ENCODE measurements at places on chromosomes 2 and 18.

DNA sequence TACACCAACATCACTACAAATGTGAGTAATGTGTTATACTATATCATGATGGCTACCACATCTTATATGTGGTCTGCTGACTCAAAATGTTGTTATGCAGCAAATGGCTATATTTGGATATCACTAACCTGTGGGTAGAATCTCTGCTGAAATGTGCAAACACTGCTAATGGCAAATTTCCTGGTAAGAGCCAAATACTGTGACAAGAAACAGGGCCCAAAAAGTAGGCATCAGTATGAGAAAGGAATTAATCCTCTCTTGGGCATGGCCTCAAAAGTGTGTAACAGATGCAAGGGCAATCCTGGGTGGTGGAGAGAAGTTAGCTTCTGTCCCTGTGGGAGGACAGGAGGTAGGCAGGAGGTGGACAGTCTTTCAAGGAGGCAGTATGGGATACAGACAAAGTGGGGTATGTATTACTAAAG is 13.3 kb downstream of the ATF2 start:
- no peaks in the 10 kb centered on the region for H3K27me3 ChIP-seq
- DNase-seq: no peak
- H3K4me1 ChIP-seq: peaks cover 2% of the 10 kb centered on the region
- H3K36me3 ChIP-seq: no peaks in the 10 kb centered on the region

GRCh38 chr2:241877989-241878970 is 8.8 kb downstream of the RTP5 start:
- no peak overlapping the region for H3K27ac ChIP-seq
- peaks cover 21% of the 10 kb centered on the region for H3K4me1 ChIP-seq

GRCh38 chr2:174122185-174122584 is 126.1 kb downstream of the OLA1 start:
- H3K4me3 ChIP-seq: no peak overlapping the region
- H3K27me3 ChIP-seq: no peaks in the 10 kb centered on the region
- peaks cover 92% of the 10 kb centered on the region for H3K4me1 ChIP-seq

GRCh38 chr2:18825838-18826237 is 236.5 kb upstream of the NT5C1B start:
- H3K4me1 ChIP-seq: no peaks in the 10 kb centered on the region
- no peaks in the 10 kb centered on the region for H3K27me3 ChIP-seq
- H3K4me3 ChIP-seq: no peak overlapping the region
- no peak overlapping the region for H3K27ac ChIP-seq
- H3K36me3 ChIP-seq: no peaks in the 10 kb centered on the region

DNA sequence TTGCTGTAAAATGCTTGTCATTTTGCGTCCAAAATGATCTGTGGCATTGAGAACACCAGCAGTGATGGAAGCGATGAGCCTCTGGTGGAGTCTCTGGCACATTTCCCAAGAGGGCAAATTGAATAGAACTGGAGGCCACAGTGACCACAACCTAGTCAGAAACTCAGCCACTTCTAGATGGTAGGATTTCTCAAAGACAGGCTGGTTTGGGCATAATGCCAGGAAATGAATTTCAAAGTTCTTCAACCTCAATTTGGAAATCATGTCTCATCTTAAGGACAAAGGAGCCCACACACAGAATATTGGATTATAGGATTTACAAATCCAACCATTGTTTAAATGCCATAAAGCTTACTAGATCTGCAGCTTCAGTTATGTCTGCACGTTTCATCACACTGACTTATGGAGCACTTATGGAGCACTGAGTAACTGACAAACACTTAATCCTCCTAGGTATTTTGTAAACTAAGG is 132.1 kb downstream of the COL6A3 start:
- H3K4me1 ChIP-seq: no peaks in the 10 kb centered on the region
- H3K36me3 ChIP-seq: no peaks in the 10 kb centered on the region
- no peak overlapping the region for H3K4me3 ChIP-seq
- H3K27me3 ChIP-seq: no peaks in the 10 kb centered on the region

- H3K4me1 ChIP-seq: no peaks in the 10 kb centered on the region
- no peak overlapping the region for H3K4me3 ChIP-seq
- DNase-seq: no peak
- no peak overlapping the region for H3K27ac ChIP-seq
- H3K36me3 ChIP-seq: no peaks in the 10 kb centered on the region
Measured at GRCh38 chr2:212176151-212176550, 362.5 kb downstream of the ERBB4 start.

GRCh38 chr2:101027852-101028251 is 25.8 kb downstream of the RPL31 start:
- DNase-seq: no peak
- H3K36me3 ChIP-seq: peaks cover 5% of the 10 kb centered on the region
- peaks cover 9% of the 10 kb centered on the region for H3K4me1 ChIP-seq
- no peak overlapping the region for H3K4me3 ChIP-seq

DNA sequence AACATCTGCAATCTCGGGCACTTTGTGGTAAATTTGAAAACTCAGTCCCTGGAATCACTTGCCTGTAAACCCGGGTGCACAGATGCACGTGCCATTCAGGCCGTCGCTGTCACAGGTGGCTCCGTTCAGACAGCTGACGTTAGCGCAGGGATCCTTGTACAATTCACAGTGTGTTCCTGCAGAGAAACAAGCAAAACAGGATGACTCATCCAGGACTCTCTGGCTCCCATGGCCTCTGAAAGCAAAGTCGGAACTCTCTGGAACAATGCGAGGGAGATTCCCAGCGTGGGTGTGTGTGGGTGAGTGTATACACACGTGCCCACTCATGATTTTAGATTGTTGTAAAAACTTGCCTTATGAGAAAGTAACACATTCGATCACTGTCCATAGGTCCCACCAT is 136.1 kb upstream of the PID1 start:
- H3K4me3 ChIP-seq: no peak overlapping the region
- DNase-seq: no peak
- H3K36me3 ChIP-seq: no peaks in the 10 kb centered on the region
- H3K27me3 ChIP-seq: no peaks in the 10 kb centered on the region

DNA sequence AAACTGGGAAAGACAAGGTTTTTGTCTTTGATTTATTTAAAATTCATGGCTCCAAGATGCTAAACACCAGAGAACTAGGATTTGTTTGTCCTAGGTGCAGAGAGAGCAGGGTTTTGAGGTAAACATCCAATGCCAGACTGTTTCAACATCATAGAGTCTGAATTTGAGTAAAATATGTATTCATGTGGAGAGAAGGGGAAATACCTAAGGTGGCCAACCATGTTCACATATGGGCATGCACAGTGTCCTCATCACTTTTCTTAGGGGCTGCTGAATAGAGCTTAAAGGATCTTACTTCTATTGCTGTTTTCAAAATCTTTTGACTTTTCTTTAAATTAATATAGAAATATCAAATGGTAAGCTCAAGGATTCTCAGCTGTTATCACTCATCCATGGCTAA is 287.0 kb upstream of the CCDC68 start:
- no peak overlapping the region for H3K4me3 ChIP-seq
- H3K27me3 ChIP-seq: no peaks in the 10 kb centered on the region
- DNase-seq: no peak
- peaks cover 8% of the 10 kb centered on the region for H3K4me1 ChIP-seq

GRCh38 chr2:155256803-155257202 is 558.3 kb downstream of the KCNJ3 start:
- H3K27me3 ChIP-seq: no peaks in the 10 kb centered on the region
- H3K4me1 ChIP-seq: peaks cover 5% of the 10 kb centered on the region
- H3K36me3 ChIP-seq: no peaks in the 10 kb centered on the region
- no peak overlapping the region for H3K27ac ChIP-seq
- DNase-seq: peak; percentile 65

GRCh38 chr18:79384834-79385233 is 10.9 kb upstream of the NFATC1 start:
- H3K4me1 ChIP-seq: no peaks in the 10 kb centered on the region
- DNase-seq: no peak
- H3K27ac ChIP-seq: no peak overlapping the region
- H3K4me3 ChIP-seq: no peak overlapping the region
- peaks cover 7% of the 10 kb centered on the region for H3K27me3 ChIP-seq
- no peaks in the 10 kb centered on the region for H3K36me3 ChIP-seq

GRCh38 chr2:156573710-156574109 is 137.5 kb downstream of the GPD2 start:
- no peak overlapping the region for H3K27ac ChIP-seq
- no peak overlapping the region for H3K4me3 ChIP-seq
- no peaks in the 10 kb centered on the region for H3K27me3 ChIP-seq

- no peaks in the 10 kb centered on the region for H3K27me3 ChIP-seq
- DNase-seq: no peak
- no peak overlapping the region for H3K4me3 ChIP-seq
- no peak overlapping the region for H3K27ac ChIP-seq
Measured at GRCh38 chr2:207594264-207594663, 30.9 kb downstream of the METTL21A start.

DNA sequence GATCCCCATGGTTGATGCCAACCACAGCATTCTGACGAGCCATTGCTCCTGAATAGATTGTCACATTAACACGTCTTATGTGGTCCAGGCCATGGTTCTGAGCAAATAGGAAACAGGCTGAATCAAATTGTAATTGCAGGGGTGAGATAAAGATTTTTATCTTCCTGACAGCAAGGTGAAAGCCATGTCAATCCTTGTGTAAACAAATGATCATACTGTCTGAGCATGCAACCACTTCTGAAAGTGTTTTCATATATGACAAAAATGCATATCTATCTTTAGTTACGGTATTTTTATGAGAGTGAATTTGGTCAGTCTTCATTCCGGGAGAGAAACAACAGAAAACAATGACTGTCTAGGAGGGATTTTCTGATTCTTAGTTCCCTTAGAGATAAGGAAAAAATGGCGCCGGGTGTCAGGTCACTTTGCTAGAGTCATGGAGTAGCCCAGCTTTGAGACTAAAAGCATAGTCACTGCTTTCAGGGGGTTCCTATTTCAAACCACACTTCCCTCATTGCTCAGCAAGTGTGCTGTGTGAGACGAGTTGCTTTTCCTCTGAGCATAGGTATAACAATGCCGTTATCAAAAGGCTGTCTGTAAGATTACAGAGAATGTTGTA is 958.9 kb downstream of the DCDC2C start:
- no peak for DNase-seq
- H3K4me1 ChIP-seq: no peaks in the 10 kb centered on the region
- no peak overlapping the region for H3K27ac ChIP-seq
- H3K4me3 ChIP-seq: no peak overlapping the region
- H3K36me3 ChIP-seq: no peaks in the 10 kb centered on the region
- no peaks in the 10 kb centered on the region for H3K27me3 ChIP-seq

Data from GM23338 (cell line).